ENCODE measurements at places on chromosomes 1 and 21.
A peak's percentile ranks its signal among the peaks of the same experiment; 100 is the strongest.

- DNase-seq, result peak; percentile 52
Observed at GRCh38 chr1:181423301-181423918, 59.9 kb upstream of the CACNA1E start.

DNA sequence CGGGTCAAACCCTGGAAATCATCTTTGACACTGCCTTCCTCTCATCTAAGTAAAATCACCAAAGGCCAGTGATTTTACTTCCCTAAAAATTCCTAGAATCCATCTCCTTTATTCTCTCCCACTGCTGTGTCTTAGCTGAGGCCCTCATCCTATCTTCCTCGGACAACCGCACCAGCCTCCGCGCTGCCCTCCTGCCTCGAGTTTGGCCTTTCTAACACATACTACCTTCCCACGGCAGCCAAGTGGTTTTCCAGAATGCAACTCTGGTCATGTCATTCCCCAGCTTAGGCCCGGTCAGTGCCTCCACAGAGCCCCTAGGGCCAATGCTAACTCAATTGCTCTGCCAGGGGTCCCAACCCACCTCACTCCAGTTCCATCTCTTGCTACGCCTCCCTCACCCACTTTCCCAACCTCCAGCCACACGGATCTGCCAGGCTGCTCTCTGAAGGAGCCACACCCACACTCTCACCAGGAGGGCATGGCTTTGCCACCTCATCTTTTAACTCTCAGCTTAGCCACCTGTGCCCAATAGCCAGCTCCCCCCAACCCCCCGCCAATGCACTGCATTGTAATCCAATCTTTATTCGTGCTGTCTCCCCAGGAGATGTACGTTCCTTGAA lies 6.8 kb downstream of the TMEM9 start:
- DNase-seq, result no peak

- DNase-seq, result no peak
Observed at GRCh38 chr1:74853756-74854155, 120.8 kb downstream of the TYW3 start.

DNA sequence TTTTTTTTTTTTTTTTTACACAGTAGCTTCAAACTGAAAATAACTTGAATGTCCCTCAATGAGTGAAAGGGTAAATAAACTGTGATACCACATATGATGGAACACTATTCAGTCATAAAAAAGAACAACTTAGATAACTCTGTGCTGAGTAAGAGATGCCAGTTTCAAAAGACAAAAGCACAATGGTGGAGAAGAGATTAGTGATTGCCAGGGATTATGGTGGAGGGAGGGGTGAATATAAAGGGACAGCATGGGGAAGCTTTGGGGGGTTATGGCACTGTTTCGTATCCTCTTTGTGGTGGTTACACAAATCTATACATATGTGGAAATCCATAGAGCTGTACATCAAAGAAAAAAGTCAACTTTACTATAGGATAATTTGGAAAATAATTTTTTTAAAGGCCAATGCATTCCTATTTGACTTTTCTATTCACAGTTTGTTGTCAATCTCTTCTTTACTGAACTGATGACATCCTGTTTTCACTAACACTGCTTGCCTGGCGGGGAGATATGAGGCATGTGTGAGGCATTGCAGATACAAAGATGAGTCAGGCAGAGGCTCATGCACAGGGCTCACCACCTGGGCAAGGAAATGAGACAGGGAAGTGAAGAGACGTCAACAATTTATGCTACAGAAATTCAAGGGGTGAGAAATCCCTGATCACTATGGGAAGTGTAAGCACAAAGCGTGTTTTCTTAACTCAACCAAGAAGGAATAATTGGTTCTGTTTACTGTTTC lies 302.7 kb downstream of the DUSP10 start:
- no peak for DNase-seq

- no peak for DNase-seq
Observed at GRCh38 chr1:157994704-157995582, 1.5 kb downstream of the KIRREL1 start.

DNA sequence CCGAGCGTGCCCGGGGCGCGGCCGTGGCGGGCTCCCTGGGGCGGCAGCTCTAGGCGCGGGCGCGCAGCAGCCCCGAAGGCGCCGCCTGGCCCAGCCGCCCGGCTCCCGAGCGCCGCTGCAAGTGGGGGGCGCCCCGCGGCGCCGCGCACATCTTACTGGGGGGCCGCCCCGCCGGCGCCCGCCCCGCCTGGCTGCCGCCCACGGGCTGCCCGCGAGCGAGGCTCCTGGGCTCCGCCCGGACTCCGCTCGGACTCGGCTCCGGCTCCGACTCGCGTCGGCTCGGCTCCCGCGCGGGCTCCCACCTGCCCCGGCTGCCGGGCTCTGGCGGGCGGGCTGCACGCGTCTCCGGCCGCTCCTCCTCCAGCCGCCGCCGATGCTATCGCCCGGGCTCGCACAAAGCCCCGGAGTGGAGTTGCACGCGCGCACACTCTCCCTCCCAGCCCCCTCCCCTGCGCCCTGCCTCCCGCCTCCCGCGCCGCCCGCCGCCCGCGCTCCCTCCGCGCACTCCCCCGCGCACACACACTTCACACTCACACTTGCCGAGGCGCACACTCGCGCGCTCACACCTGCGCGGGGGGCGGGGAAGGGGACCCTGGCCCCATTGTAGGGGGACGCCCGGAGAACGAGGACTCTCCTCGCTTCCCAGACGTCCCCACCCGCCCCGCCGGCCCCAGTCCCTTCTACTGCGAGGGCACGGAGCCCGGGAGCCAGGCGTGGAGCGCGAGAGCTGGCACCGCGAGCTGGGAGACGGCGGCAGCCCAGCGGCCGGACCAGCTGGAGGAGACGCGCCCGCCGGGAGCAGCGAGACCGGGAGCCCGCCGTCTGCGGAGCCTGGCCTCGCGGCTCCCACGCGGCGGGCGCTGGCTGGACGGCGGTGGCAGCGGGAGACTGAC lies at the start of gene GRIK3:
GRIK3 (minus strand) TSS at position 395 of the 893 bp plus-strand sequence. CDS start 407 bp downstream, outside the sequence.
- DNase-seq, result no peak

DNA sequence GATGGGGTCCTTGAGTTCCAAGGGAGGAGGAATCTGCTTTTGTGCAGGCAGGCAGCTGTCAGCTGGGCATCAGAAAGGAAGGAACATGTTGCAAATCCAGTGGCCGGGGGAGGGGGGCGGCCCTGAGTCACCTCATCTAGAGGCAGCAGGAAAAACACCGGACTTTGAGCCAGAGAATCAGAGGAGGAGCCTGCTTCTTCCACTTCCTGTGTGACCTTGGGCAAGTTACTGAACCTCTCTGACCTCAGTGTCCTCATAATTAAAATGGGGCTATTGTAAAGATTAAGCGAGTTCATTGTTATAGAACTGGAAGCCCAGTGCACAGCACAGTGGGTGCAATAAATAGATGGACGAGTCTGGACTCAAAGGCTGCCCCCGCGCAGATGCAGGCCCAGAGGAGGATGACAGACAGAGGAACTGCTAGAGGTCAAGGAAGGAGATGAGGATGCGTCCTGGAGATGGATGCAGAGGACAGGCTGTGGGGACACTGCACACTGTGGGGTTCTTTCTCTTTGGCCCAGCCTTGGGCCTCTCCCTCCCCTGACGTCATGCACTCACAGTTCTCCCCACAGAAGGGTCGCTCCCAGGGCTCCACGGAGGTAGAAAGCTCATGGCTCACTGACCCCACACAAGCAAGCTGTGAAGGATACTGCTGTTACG lies 714.3 kb downstream of the MATN1 start:
- DNase-seq, result no peak

DNA sequence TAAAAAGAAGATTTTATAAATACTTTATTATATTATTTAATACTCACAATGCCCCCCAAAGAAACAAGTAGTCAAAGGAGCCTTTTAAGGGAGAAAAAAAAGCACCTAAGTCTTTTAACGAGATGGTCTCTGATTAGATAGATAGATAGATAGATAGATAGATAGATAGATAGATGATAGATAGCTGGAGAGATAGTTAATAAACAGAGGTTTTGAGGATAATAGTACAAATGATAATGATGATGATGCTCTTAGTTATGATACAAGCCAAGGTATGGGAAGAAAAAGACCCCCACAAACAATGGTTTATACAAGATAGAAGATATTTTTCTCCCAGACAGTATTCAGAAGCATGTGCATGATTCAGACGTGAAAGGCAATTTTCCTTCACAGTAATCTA lies 14.6 kb upstream of the EDEM3 start:
- DNase-seq, result no peak

- no peak for DNase-seq
Observed at GRCh38 chr1:198333744-198334143, 176.9 kb downstream of the NEK7 start.

DNA sequence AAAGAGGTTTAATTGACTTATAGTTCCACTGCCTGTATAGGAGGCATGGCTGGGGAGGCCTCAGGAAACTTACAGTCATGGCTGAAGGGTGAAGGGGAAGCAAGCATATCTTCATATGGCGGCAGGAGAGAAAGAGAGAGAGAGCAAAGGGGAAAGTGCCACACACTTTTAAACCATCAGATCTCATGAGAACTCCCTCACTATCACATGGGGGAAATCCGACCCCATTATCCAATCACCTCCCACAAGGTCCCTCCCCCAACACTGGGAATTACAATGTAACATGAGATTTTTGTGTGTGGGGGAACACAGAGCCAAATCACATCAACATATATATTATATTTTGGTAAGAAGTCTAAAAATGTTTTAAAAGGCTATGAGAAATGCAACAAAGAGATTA lies 27.2 kb downstream of the FABP3 start:
- no peak for DNase-seq

GRCh38 chr1:33577663-33578062 lies 105.2 kb downstream of the ZSCAN20 start:
- no peak for DNase-seq

- no peak for DNase-seq
Observed at GRCh38 chr1:181010789-181011188, 11.9 kb downstream of the STX6 start.

DNA sequence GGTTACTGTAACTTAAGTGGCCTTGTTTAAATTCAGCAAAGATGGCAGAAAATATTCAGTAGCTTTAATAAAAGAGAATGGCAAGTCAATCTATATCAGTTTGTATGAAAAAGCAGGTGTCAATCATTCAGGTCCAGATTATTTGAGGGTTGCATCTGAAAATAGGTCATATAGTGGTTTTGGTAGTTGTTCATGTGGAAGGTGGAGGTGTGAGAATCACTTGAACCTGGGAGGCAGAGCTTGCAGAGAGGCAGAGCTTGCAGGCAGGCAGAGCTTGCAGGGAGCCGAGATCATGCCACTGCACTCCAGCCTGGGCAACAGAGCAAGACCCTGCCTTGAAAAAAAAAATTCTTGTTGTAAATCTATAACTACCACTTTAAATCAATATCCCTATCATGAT lies 88.6 kb downstream of the ZSWIM5 start:
- DNase-seq, result no peak

DNA sequence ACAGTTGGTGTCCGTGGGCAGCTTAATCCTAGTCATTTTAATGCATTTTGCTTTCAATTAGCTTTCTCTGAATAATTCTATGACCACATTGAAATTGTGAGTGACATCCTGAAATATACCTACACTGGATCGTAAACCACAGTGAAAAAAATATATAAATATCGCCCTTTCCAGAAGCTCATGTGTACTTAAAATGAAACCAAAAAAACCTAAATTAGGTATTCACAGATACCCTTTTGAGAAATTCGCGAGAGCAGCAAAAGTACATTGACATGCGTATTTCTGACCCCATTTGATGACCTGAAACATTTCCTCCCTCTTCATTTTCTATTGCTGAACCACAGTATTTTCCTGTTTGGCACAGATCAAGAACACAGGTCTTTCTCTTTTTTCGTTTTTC lies 253.8 kb downstream of the LTN1 start:
- no peak for DNase-seq

- peak; percentile 23 for DNase-seq
Observed at GRCh38 chr1:31335007-31335406, 37.9 kb downstream of the FABP3 start.

DNA sequence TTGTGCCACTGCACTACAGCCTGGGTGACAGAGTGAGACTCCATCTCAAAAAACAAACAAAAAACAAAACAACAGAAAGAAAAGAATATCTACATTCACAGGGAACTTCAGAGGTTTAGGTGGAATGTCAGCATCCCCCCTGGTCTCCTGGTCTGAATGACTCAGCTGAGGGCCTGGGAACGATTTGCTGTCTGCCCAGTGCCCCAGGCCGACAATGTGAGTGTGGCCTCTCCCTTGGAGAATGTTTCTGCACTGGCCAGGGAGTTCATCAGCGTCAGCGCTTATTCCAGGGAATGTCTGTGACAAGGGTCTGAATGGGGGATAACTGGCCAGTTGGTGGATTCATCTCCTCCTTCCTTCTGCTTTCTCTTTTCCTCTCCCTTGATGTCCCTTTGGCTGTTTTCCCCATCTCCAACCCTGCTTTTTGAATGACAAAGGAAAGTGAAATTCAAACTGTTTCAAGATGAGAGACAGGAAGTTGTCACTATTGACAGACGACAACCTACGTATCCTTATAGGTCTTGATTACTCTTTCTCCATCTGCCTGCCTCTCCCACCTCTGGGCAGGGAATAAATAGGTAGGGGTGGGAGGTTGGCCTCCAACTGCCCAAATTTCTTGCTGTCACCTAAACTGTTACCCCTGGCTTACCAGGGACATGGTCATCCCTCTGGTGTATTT lies 213.1 kb downstream of the HHAT start:
- DNase-seq, result no peak

GRCh38 chr1:18319099-18319498 lies 161.6 kb upstream of the KLHDC7A start:
- DNase-seq, result no peak

GRCh38 chr1:43801203-43801602 lies 93.9 kb downstream of the ST3GAL3 start:
- DNase-seq, result no peak

DNA sequence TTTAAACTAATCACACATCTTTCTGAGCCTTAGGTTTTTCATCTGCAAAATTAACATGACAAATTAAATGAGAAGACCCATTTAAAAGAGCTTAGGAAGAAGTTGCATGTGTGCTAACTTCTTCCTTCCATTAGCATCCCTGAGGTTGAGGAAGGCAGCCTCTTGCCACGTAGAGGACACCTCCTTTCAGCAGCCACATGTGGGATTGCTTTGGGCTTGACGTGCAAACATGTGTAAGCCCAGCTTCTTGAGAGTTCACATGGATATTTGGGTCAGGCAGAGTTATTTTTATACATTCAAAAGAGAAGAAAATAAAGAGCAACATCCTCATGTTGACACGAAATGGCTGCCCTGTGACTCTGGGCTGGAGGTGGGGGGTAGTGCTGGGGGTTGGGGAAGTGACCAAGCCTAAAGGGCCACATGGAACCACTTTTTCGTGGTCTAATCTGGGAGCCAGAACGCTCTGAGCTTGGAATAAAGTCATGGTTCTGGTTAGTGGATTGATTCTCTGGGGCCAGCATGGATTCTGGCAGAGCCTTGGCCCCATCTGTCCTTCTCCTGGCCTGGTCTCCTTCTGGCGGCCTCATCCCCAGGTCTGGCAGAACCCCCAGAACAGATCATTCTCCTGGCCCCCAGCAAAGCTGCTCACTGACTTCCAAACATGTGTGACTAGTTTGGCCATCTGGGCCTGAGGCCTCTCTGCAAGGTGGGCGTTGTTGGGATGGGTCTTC lies 137.1 kb upstream of the USP24 start:
- DNase-seq, result no peak

DNA sequence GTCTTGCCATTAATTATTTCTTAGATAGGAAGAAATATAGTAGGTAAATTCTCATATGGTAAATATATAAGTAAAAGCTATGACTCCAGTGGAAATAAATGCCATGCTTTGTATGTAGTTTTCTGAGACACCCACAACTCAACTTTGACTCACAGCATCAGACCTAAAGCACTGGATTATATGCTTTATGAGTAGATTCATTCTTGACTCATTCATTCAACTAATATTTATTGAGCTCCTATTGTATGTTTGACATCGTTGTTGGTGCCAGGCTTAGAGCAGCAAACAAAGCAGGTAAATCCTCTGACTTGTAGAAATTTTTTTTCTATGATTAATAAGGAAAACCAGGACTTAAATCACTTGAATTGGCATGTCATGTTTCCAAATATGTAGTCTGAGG lies 211.4 kb downstream of the PTPRC start:
- DNase-seq, result no peak
